ENCODE measurements at places on chromosomes 13 and 19. TPM values are rescaled to one million over a fixed set of nuclear protein-coding genes. Genes with fewer than 3 reads are reported as not detected.

KIR3DL2 gene
- total RNA-seq: not detected

IQCN gene
- total RNA-seq: 10.9 TPM

MBD3L2 gene
- not detected for total RNA-seq

DNA sequence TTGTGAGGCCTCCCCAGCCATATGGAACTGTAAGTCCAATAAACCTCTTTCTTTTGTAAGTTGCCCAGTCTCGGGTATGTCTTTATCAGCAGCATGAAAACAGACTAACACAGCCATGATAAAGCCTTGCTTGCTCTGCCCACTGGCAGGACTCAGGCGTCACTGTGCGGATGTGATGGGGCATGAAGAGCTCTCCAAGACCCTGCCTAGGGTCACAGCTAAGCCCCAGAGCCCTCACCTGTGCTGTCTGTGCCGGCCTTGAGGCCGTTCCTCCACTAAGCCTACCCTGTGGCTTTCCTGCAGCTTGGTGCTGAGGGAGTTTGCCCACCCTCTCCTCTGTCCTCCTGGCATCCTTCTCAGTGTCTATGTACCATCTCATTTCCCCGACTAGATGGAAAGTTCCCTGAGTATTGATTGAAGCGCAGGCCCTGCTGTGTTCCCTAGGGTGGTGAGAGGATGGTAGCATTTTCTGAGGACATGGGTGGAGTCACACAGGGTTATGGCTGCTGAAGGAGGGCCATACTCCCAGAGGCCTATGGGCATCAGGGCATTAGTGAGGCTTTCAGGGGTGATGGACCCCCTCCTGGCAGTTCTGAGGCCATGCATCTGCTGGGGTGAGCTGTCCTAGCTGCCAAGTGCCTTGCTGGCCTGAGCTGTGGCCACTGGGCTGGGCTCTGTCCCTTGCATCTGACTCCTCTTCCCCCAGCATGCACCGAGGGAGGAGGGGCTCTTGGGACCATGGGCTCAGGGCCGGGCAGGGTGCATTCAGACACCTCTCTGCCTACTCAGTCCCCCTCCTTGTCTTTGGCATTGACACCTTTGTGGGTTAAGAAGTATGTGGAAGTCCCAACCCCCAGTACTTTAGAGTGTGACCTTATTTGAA is 75.3 kb downstream of the TEX29 start:
- peaks cover 14% of the 10 kb centered on the region for H3K27me3 ChIP-seq
- no peak for DNase-seq
- no peak overlapping the region for H3K4me3 ChIP-seq
- no peaks in the 10 kb centered on the region for H3K36me3 ChIP-seq

DNA sequence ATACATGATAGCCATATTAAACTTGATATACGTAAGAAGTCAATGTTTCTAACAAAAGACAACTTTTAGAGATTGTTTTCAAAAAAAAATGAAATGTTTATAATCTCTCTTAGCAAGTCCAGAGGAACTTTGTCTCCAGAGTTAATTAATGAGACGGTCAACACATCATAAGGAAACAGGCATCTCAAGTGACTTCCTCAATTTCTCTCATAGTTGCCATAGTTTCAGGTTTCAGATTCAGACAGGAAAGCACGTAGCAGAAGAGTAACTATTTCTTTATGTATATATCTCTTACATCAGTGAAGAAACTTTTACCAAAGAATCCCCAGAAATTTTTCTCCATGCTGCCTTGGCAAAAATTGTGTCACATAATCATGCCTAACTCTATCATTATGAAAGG is 159.6 kb upstream of the ATXN8OS start:
- no peak for DNase-seq
- no peaks in the 10 kb centered on the region for H3K27me3 ChIP-seq
- no peak overlapping the region for H3K27ac ChIP-seq
- H3K4me3 ChIP-seq: no peak overlapping the region
- H3K36me3 ChIP-seq: no peaks in the 10 kb centered on the region

GRIN3B gene
- 1.5 TPM for total RNA-seq

- no peak overlapping the region for H3K4me3 ChIP-seq
- H3K36me3 ChIP-seq: no peaks in the 10 kb centered on the region
- no peak for DNase-seq
- H3K4me1 ChIP-seq: peaks cover 14% of the 10 kb centered on the region
These were observed 137.6 kb downstream of the FLT1 start for GRCh38 chr13:28357247-28357825.

GRCh38 chr19:14871619-14872230 is 14.2 kb downstream of the OR7A17 start:
- no peak overlapping the region for H3K4me3 ChIP-seq
- H3K27me3 ChIP-seq: no peaks in the 10 kb centered on the region
- H3K36me3 ChIP-seq: peaks cover 4% of the 10 kb centered on the region
- DNase-seq: no peak
- H3K27ac ChIP-seq: no peak overlapping the region

- H3K27ac ChIP-seq: no peak overlapping the region
- no peaks in the 10 kb centered on the region for H3K36me3 ChIP-seq
- no peak overlapping the region for H3K4me3 ChIP-seq
- H3K27me3 ChIP-seq: peaks cover 78% of the 10 kb centered on the region
- H3K4me1 ChIP-seq: no peaks in the 10 kb centered on the region
- DNase-seq: no peak
These were observed 9.5 kb downstream of the SHANK1 start for GRCh38 chr19:50710094-50710493.

SIGLEC5 gene
- not detected for total RNA-seq

DNA sequence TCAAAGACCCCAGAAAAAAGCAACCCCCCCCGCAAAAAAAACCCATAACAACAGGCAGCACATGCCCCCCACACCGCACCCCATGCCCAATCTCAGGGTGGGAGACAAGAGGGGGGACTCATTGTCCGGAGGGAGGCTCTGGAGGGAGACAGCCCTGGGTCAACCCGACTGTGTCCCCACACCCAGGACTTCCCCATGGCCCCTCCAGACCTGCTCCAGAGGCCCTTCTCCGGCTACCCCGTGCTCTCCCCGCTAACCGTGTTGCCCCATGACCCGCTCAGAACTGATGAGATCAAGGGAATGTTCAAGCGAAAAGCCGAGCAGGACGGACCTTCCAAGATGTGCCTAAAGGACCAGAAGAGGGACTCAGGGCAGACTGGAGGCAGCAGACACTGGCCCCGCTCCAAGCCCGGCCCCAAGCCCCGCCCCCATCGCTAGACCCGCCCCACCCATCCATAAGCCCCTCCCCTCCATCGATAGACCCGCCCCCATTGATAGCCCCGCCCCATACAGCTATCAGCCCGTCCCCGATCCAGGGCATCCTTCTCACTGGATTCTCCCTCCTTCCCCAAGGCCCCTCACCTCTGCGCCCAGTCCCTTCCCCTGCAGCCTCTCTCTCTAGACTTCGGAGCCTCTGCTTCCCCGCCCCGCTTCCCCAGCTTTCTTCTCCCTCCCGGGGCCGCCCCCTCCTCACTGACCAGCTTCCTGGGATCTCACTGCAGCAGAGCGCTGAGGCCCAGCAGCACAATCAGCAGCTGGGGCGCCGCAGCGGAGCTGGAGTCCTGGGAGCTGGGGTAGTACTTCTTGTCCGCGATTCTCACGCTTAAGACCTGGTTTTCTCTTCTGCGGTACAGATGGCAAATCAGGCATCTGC is 2.2 kb downstream of the BST2 start:
- H3K27me3 ChIP-seq: peaks cover 3% of the 10 kb centered on the region
- H3K36me3 ChIP-seq: no peaks in the 10 kb centered on the region
- no peak overlapping the region for H3K27ac ChIP-seq
- peaks cover 9% of the 10 kb centered on the region for H3K4me1 ChIP-seq
- DNase-seq: no peak
- H3K4me3 ChIP-seq: no peak overlapping the region

DNA sequence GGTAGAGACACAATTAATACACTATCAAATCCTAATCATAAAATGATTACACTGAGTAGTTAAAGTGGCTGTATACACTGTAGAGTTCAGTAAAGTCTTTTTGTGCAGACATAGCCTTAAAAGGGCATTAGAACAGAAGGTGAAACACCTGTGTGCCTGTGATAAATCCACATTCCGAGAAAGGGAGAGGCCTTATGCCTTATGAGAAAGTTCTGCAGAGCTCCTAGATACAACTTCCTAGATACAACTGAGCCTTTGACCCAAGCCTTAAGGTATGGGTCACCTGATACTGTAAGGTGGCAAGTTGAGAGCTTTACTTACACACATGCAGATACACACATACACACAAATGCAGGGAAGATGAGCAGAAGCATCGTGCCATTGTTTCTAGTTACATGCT is 6.3 kb downstream of the SERP2 start:
- no peak for DNase-seq
- peaks cover 9% of the 10 kb centered on the region for H3K27me3 ChIP-seq
- H3K4me1 ChIP-seq: peaks cover 29% of the 10 kb centered on the region

- H3K27ac ChIP-seq: no peak overlapping the region
- peaks cover 23% of the 10 kb centered on the region for H3K36me3 ChIP-seq
- no peak overlapping the region for H3K4me3 ChIP-seq
- peak; percentile 61 for DNase-seq
- peaks cover 15% of the 10 kb centered on the region for H3K27me3 ChIP-seq
These were observed 13.0 kb downstream of the PGLYRP1 start for GRCh38 chr19:46009530-46010510.

DNA sequence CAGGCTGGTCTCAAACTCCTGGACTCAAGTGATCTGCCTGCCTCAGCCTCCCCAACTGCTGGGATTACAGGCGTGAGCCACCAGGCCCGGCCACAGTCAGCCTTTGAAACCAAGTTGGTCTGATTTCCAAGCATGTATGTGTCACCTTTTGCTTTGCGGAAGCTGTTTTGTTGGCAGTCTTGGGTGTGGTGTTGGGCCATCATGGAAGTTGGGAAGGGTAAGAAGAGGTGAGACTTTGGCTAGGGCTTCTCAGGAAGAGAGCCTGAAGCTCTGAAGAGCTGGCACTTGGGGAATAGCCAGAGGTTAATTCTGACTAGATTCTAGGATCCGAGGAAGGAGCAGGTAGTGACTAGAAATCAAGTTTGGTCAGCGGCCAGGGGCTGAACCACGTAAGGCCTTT is 2.8 kb downstream of the RSPH6A start:
- no peaks in the 10 kb centered on the region for H3K36me3 ChIP-seq
- H3K4me3 ChIP-seq: no peak overlapping the region
- no peak for DNase-seq

Measured in progenitor cell of endocrine pancreas (in vitro differentiated cells).